ENCODE measurements at places on chromosomes 4 and X. TPM values are rescaled to one million over a fixed set of nuclear protein-coding genes. Genes with fewer than 3 reads are reported as not detected.

GRCh38 chr4:53010318-53010717 is 148.2 kb downstream of the RASL11B start:
- DNase-seq: no peak

GRCh38 chr4:86338989-86339388 is 20.9 kb downstream of the MAPK10 start:
- no peak for DNase-seq

The UGT2B15 gene
- not detected for total RNA-seq

- peak; percentile 64 for DNase-seq
Observed at GRCh38 chrX:150694738-150695410, 1.7 kb downstream of the MTMR1 start.

The TKTL1 gene
- total RNA-seq: 0.74 TPM
